EH (cell line): ENCODE measurements at places on chromosomes 12 and 14.

DNA sequence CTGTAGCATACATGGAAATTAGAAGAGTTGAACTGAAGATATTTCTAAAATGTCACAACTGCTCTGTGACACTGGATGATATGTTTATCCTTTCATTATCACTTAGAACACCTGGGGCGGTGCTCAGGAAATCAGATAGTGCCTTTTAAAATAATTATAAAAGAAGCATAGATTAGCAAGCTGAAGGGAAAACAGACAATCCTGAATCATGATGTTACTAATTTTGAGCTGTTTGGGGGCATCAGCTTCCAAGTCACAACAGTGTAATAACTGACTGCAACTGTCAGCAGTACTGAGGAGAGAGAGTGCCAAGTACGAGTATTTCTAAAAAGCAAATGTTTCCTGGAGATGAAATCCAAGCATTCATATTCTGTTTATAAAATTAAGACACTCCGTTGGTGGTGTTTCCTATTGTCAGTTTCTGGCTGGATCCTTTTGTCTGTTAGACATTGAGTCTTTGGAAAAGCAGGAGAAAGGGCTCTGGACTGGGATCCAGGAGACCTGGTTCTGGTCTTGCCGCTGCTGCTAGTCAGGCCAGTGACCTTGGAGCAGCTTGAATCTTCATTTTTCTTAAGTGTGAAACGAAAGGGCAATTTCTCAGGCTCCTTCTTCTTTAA lies 380.1 kb downstream of the EGLN3 start:
- no peak for DNase-seq

- no peak for DNase-seq
Observed at GRCh38 chr14:46782281-46782680, 130.7 kb upstream of the RPL10L start.

GRCh38 chr14:102806447-102806846 lies 29.2 kb downstream of the TRAF3 start:
- no peak for DNase-seq

- peak; percentile 32 for DNase-seq
Observed at GRCh38 chr14:69519204-69520100, 34.9 kb downstream of the PLEKHD1 start.

DNA sequence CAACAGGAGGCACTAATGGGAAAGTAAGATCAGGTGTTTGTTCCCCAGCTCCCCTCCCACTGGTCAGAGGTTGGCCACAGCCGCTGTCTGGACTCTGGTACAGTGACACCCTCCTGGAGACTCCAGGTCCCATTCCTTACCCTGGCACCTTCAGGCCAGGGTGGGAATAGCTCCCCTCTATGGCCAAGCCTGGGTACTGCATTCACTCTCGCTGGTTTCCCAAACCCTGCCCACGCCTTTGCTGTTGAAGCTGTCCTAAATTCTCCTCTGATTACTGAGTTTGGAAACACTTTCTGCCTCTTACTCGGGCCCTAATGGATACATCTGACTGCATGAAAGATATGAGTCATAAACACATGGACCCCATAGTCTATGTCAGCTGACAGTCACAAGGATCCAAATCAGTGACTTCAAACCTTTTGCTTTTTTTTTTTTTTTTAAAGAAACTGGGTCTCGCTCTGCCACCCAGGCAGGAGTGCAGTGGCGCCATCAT lies 17.9 kb downstream of the HRK start:
- DNase-seq, result peak; percentile 68

- DNase-seq, result no peak
Observed at GRCh38 chr12:31119192-31119802, 45.6 kb downstream of the DDX11 start.

DNA sequence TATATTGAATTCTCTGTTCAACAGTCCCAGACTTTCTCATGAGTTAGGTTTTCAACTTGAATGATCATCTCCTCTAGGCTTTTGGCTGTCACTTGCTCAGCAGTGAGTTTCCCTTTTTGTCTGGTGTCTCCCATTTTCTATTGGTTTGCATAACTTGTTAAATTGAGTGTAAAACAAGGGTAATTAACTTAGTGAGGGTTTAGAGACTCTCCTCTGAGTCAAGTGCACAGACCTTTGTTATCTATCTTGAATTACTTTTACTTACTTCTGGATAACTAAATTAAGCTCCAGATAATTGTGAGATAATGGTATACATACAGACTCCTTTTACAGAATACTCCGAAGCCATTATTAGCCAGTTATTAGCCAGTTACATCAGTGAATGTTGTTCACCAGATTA lies 22.0 kb downstream of the MLXIP start:
- no peak for DNase-seq

DNA sequence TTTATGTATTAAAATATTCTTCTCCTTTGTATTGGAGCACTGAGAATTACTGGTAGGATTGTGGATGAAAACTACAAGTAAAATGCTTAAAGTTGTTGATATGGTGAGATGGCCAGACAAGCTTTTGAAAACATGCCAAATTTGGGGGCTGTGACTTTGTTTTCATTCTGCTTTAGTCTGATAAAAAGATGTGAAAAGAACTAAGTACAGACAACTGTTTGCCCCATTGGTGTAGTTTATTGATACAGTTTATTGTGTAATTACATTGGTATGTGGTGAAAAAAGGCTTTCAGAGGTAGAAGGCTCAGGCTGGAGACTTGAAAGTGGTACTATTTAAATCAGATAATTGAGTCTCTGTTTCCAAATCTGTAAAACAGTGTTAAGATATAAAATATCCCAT lies 746.8 kb downstream of the DIO2 start:
- DNase-seq, result peak; percentile 27

- DNase-seq, result peak; percentile 74
Observed at GRCh38 chr14:49461529-49462401, 124.4 kb downstream of the RPS29 start.

GRCh38 chr12:130847112-130847511 lies 8.1 kb upstream of the STX2 start:
- DNase-seq, result peak; percentile 60
